ENCODE measurements at places on chromosomes 5 and 9.

DNA sequence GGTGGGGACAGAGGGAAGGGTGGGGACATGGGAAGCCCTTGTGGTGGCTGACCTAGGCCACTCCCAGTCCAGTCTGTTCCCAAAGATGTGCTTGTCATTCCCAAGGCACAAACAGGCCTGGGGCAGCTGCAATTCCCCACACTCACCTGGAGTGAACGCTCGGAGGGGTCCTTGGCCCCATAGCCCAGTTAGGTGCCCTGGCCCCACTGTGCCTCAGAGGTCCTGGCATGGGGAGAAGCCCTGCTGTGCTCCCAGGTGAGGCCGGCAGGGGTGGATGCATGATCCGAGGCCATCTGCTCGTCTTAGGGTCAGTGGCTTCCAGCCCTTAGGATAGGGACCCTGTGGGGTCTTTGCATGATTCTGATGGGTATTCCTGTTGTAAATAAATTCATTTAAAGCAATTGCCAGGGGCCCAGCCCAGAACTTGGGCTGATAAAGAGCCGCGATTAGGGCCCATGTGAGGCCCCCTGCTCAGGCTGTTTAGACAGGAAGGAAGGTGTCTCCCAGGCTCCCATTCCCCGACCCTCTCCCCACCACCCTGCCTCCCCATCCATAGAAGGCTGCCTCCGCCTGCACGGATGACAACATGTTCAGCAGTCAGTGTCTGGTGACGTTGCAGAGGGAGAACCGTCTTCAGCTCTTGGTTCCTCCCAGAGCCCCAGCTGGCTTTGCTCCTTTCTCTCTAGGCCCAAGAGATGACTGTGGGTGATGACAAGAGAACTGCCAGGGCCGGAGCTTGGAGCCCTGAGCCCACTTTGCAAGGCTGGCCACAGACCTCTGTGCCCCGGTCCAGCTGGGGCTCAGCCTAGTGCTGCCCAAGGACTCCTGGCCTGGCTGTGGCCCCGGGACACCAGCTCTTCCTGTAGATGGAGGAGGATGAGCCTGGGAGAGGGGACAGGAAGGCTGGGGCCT is 28.4 kb upstream of the IRX4 start:
- DNase-seq, result no peak

DNA sequence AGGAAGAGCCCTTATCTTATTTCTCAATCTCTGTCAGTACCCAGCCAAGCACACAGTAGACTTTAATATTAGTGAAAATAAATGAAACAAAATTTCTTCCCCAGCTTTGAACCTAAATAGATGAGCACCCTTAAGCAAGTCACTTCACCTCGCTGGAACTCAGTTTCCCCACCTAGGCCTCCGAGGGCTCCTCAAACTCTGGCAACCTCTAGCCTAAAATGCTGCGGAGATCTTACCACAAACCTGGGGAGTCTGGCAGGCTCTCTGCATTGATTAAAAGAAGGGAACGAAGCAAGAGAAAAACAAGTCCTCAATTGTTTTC is 326 bp downstream of the RIGI start:
- DNase-seq, result no peak

DNA sequence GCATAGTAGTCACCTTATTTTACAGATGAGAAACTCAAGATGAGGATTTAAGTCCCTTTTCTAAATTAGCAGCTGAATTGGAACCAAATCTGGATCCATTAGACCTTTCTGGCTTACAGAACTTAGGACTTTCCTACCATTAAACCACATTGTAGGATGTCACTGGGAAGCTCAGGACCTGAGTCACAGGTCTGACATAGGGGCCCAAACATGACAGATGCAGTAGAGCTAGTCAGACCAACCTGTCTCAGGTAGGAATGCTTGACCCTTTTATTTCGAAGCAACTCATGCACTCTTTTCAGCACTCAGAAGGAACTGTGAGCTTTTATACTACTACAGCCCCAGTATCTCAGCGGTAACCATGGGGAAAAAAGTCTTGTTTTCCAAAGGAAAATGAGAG is 2.6 kb downstream of the RAB24 start:
- DNase-seq, result no peak

- no peak for DNase-seq
These were observed 47.8 kb upstream of the INSYN2B start for GRCh38 chr5:170028124-170028523.

DNA sequence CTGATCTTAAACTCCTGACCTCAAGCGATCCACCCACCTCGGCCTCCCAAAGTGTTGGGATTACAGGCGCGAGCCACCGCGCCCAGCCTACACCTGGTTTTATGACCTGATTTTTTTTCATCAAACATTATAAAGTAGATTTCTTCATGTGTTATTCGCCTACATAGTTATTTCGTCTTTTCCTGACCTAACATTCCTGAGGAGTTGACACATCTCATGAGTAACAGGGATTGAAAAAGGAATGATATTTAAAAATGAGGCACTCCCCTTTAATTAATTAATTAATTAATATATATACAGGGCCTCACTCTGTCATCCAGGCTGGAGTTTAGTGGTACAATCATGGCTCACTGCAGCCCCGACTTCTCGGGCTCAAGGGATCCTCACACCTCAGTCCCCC is 20.2 kb upstream of the MTMR12 start:
- no peak for DNase-seq

DNA sequence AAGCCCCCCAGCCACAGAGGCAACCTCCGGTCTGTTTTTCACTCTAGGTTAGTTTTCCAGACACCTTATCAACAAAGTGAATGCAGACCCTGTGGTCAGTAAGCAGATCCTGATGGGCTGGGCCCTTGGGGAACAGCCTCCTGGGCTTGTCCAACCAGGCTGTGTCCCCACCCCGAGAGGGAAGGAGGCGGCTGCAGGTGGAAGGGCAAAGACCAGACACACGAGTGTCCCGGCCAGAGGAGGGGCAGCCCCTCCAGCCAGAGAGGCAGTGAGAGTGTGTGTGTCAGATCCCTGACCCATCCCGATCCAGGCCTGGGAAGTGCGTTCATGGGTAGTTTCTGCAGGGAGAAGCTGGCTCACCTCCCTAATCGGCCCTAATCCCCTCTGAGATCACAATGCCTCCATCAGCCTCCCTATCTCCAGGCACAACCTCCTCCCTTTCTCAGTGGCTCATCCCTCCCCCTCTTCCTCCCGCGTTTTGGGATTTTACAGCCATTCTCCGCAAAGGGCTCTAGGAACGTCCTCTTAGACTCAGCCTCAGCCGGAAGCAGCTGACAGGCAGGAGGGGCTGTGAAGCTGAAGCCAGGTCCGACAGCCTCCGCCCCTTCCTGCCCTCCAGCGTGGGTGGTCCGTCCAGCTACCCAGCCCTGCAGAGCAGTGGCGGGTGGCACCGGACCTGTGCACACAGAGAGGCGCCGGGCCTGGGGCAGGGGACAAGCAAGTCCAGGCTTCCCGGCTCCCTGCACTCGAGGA is 9.7 kb downstream of the SLC12A7 start:
- DNase-seq, result no peak

DNA sequence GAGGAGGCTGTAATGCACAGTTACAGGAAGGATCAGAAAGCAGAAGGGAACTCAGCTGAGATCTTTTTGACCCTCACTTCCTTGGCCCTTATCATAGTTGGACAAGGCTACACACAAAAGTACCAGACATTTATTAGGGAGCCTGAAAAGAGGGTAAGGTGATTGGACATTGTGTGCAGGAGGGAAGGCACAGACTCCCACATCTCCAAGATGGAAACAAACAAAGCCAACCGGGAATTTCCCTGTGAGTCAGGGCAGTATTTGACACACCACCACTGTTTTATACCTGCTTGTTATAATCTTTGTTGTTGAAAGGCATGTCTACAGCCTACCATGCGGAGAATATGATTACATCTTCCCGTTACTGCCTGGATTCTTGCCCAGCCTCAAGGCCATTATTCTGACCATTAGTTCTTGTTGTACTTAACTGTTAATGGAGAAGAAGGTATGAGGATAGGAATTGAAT is 3.0 kb upstream of the CCNG1 start:
- peak; percentile 11 for DNase-seq

GRCh38 chr9:5483306-5483705 is 27.0 kb upstream of the PDCD1LG2 start:
- no peak for DNase-seq

DNA sequence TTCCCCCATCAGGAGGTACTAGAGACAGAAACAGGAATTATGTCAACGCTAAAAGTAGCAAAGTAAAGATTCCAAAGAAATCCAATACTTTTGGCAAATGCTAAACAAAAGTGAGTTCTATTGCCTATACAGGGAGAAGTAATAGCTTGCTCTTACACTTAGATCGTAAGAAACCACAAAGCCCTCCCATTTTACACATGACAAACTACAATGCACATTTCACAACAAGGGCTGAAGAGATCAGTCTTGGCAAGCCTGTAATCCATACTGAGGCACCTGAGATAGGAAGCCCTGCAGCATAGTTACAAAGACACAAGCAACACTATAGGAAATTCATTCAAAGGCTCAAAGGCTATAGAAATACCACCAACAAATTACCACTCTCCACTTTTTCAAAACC is 7.7 kb downstream of the HNRNPK start:
- no peak for DNase-seq

DNA sequence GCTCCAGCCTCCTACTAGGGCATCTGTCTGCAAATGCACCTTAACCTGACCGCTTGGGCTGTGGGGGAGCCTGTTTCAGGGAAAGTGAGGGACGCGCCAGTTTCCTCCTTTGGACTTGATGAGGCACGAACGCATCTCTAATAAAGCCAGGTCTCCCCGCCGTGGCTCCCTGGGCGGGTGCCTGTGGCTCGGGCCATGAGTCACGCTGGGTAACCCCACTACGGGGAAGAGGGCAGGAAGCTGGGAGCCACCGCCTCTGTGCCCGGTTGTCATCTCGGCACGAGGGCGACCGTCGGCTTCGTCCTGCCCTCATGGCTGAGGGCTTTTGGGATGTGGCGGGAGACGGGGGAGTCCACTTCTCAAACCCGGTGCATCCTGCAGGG is 12.1 kb downstream of the NOTCH1 start:
- DNase-seq, result peak; percentile 56

DNA sequence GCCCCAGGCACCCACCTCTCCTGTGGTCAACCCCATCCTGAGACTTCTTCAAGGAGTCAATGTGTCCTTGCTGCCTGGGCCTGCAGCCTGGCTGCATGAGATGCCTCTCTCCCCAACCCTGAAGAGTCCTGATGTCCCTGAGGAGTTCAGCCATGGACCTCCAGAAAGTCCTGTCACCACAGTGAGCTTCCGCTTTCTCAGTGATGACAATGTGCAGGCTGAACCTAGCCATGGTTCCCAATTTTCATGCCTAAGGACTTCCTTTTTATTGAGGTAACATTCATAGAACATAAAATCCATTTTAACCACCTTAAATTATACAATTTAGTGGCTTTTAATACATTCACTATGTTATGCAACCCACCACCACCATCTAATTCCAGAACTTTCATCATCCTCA is 29.1 kb downstream of the DAP start:
- no peak for DNase-seq

GRCh38 chr5:151911011-151911410 is 13.6 kb downstream of the GLRA1 start:
- DNase-seq, result no peak

All from stimulated activated CD4-positive, alpha-beta T cell treated with anti-CD3 and anti-CD28 coated beads, TNF-alpha, amount 100 ng/mL, for 24 hours (primary cell).